ENCODE measurements at places on chromosomes 7 and 10. TPM values are rescaled to one million over a fixed set of nuclear protein-coding genes. Genes with fewer than 3 reads are reported as not detected.

- DNase-seq = no peak
Observed at GRCh38 chr7:26000841-26001240, 151.2 kb upstream of the NFE2L3 start.

- DNase-seq = no peak
Observed at GRCh38 chr7:141200191-141201108, 126.6 kb downstream of the TMEM178B start.

GRCh38 chr7:144969787-144970186, 133.9 kb upstream of the TPK1 start:
- DNase-seq = no peak

Gene NUTM2A
- total RNA-seq = 1.3 TPM

GRCh38 chr7:13603661-13604060, 385.8 kb downstream of the ETV1 start:
- DNase-seq = peak; percentile 90

DNA sequence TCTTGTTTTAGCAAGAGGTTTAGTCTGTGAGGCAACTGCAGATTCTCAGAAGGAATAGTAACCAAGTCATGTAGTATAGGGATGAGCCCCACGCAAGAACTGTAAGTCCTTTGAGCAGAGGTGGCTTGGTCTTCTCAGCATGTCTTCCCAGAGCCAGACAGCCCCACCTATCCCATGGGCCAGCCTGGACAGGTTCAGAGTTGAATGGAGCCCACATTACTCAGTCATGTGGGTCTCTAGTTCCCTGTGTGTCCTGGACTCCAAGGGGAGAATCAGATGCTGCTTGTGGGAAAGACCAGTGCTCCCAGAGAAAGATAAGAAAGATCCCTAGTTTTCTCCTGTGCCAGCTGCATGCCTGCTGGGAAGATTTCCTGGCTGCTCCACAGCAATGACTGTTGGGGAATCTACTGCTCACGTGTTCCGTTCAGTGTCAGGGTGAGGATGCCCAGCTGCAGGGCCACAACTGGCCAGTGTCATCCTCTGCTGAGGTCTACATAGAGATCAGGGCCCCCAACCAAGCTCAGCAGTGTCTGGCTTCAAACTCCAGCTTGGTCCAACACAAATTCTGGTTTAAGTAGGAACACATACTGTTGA, 66.9 kb upstream of the UNC5B start:
- no peak for DNase-seq

Gene HTR5A
- total RNA-seq = not detected

- DNase-seq = no peak
Observed at GRCh38 chr7:122140918-122141317, 3.1 kb downstream of the AASS start.
